ENCODE measurements at places on chromosomes 11 and 22.

- DNase-seq = no peak
Observed at GRCh38 chr11:64067230-64067993, 31.7 kb downstream of the FLRT1 start.

DNA sequence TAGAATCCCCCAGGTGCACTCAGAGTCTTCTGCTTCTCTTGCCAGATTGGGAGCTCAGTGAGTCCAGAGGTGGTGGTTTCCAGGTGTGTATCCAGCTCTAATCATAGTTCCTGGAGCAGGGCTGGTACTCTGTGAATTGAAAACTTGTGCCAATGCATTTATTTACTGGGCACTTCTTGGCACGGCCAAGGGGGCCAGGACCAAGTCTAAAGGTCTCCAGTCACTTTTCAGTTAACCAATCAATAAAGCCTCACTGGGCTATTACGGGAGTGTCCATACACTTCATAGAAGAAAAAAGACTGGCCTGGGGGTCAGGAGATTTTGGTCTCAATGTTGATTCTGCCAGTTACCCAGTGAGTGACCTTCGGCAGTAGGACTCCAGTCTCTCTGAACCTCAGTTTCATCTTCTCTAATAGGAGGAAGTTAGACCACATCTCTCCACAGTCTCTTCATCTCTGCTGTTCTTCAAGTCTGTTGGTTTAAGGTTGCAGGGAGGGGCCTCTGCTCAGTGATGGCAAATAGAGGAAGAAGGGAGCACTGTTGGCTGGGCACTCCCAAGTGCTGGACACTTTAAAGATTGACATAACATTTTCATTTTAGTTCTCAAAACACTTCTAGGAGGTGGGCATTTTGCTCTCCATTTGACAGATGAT is 188.5 kb upstream of the E2F8 start:
- DNase-seq = no peak

DNA sequence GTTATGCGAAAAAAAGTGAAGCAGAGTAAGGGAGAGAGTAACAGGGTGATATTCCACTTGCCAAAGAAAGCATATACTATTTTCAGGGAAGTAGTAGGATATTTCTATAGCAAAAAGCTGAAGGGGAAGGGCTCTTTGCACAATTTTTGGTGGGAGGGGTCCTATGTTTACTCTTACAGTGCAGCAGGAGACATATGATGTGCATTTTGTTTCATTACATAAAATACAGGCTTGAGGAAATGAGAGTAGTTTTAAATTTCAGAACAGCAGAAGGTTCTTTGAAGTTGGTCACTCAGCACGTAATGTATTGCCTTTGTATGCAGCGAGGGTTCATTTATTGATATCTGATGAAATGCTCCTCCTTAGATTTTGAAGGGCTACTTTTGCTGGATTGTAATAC is 3.1 kb upstream of the PIK3IP1 start:
- DNase-seq = no peak

DNA sequence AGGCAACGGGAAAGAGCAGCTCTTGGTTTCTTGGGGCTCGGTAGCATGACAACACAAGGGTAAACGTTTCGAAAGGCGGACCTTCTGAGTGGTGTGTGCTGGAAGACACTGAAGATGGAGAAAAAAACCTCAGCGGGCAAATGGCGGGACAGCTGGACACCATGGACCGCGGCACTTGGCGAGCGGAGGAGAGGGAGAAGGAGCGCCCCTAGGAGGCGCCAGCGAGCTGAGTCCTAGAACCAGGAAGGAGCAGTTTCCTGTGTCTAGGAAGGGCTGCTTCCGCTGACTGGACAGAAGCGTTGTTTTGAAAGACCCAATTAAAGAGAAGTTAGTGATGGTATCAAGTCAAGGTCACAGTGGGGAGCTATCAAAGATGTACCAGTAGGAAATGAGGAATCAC is 44.0 kb upstream of the OPCML start:
- DNase-seq = no peak

DNA sequence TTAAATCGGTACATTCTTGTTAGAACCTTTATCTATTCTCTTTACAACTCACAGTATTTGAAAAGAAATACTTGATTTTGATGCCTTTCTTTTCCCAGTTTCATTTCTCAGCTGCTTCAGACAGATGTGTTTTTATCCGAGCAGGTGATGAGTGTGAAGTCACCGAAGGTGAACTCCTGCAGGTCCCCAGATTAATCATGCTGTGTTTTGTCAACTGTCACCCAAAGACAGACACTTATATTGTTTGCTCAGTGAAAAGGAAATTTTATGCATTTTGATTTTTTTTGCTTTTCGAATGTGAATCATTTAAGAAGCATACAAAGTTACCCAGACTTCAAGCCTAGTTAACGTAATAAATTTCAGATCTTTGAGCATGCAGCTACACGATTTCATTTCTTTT is 7.8 kb upstream of the TMPRSS13 start:
- DNase-seq = no peak

- no peak for DNase-seq
Observed at GRCh38 chr11:3902441-3902840, 47.0 kb downstream of the STIM1 start.

GRCh38 chr11:76276046-76276780 is 69.9 kb upstream of the WNT11 start:
- no peak for DNase-seq

GRCh38 chr22:32325416-32325801 is 32.3 kb upstream of the RFPL3 start:
- no peak for DNase-seq

DNA sequence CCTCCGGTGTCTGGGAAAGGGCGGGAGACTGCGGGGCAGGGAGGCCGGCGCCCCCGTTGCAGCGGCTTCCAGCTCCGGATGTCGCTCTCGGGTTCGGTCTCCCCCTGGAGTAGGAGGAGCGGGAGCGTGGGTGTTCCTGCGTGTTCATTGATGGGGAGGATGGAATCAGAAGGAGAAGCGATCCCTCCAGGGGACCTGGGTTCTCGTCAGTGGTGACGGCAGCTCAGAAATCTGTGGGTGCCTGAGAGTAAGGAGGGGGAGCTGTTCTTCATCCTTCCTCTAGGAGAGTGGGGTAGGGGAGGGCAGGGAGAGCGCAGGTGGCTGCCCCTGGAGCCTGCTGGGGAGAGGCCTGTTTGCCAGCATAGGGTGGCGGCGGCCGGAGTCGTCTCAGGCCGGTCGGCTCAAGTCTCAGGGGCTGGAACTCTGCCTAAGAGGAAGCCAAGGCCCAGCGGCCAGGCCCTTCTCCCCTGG is 1.1 kb downstream of the UBASH3B start:
- peak; percentile 47 for DNase-seq

GRCh38 chr11:26960281-26960680 is 33.6 kb upstream of the FIBIN start:
- DNase-seq = peak; percentile 57

DNA sequence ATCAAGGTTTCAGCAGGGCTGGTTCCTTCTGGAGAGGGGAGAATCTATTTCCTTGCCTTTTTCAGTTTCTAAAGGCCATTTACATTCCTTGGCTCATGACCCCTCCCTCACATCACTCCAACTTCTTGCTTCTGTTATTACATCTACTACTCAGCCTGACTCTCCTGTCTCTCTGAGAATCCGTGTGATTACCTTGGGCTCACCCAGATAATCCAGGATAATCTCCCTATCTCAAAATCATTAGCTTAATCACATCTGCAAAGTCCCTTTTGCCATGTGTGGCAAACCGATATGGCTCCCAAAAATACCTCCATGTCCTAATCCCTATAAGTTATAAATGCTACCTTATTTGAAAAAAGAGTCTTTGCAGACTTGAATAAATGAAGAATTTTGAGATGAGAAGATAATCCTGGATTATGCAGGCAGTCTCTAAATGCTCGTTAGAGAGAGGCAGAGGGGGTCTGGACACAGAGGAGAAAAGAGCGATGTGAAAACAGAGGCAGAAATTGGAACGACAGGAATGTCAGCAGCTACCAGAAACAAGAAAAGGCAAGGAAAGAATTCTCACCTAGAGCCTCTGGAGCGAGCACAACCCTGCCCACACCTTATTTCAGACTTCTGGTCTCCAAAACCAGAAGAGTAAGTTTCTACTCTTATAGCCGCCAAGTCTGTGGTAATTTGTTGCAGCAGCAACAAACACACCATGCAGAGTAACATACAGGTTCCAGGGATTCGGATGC is 23.6 kb upstream of the ARHGAP32 start:
- DNase-seq = no peak

DNA sequence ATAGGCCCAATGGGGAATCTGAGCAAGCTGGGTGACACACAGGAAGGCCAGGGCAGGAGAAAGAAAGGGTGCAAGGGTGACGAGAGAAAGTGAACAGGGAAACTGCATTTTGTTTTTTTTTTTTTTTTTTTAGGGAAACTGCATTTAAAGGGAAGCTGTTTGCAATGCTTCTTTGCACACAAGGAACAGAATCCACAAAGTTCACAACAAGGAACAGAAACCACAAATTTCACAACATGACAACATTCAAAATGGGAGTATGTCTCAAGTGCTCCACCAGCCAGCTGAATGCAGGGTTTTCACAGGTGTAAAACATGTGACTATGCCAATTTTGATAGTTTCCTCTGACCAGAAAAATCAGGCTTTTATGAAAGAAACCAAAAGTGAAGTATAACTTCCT is 6.8 kb upstream of the PLAAT3 start:
- no peak for DNase-seq

DNA sequence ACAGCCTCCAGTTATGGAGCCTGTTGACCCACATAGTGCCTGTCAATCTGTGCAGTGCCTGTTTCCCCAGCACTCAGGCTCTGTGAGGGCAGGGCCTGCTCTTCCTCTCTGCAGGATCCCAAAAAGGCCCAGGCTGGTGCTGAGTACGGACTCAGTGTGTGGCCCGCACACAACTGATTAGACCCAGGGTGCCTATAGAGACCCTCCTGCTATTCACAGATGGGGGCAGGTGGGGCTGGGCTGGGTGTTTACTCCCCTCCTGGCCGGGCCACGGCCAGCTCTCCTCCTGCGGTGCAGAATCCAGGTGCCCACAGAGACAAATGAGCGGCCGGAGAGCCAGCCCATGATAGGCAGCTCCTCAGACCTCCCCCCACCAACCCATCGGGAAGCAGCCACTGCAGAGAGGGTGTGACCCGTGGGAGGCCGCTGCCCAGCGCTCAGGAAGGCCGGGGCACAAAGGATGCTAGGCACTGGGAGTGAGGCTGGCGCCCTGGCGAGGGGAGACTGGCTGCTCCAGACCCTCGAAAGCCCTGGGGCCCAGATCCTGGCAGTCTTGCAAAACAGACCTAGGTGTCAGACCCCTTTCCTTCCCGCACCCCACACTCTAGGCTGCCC is 239.0 kb downstream of the CTTN start:
- DNase-seq = no peak

- DNase-seq = no peak
Observed at GRCh38 chr11:74871037-74871436, 77.9 kb downstream of the XRRA1 start.

- DNase-seq = no peak
Observed at GRCh38 chr11:64268893-64269539, 15.4 kb downstream of the BAD start.

DNA sequence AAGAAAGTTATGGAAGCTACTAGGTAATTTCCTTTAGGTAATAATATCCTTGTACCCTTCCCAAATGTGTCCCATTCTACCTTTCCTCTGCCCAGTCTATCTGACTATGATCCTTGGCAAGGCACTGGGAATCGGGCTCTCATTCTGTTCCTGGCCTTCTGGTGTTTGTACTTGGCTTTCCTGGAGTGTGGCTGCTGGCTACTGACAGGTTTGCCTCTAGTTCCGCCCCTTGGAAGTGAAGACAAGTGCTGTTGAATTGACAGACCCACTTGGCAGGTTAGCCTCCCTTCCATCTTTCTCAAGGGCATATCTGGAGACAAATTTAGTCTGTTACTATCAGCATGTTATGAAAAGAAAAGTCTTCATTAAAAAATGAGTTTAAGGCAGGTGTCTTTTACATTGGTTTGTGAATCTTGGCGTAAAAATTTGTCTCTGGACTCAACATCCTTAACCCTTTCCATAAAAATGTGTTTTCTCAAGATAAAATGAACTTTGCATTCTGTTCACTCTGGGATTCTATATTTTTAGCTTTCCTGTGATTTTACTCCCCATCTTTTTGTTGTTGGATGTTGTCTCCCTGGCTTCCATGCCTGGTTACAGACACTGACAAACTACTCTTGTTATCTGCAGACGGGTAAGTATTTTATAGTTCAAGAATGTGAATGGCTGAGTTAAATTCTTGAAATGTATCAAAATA is 287.4 kb upstream of the PDGFD start:
- DNase-seq = no peak

GRCh38 chr11:46322759-46323158 is 24.5 kb upstream of the DGKZ start:
- no peak for DNase-seq

All from RPMI7951 (cell line).